Stimulated activated CD8-positive, alpha-beta memory T cell treated with anti-CD3 and anti-CD28 coated beads, Interleukin-4, amount 100 ng/mL, for 48 hours (primary cell): ENCODE measurements at places on chromosomes 7 and 10.
A peak's percentile ranks its signal among the peaks of the same experiment; 100 is the strongest.

DNA sequence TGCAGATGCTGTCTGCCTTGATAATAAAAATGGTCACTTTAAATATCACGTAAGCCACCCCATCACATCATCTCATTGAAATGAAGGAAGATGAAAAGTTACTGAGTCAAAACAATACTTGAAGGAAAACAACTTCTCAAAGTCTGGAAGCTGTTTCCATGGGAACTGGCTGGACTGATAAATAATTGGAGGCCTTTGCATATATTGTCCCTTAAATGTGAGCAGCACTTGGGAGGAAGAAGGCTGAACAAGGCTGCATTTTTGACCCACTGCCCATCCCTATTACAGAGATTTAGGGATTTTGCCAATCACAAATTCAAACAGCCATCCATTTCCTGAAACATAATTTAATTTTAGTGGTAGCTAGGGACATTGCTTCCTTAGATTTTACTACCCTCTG lies 18.2 kb upstream of the MAGI2 start:
- no peak for DNase-seq

DNA sequence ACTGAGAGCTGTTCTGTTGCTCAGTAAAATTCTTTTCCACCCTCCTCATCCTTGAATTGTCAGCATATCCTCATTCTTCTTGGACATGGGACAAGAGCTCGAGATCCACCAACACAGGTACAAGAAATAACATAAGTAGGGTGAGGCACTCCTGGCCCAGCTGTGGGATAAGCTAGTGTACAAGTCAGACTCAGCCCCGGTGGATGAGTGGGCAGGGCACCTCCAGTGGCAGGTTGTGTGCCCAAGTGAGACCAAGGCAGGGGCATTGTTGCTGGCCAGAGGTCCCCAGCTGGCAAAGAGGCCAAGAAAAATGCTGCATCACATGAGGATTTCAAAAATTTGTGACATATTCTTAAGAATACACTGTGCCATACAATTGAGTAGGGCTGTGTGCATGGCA lies 402.0 kb upstream of the ZWINT start:
- no peak for DNase-seq

DNA sequence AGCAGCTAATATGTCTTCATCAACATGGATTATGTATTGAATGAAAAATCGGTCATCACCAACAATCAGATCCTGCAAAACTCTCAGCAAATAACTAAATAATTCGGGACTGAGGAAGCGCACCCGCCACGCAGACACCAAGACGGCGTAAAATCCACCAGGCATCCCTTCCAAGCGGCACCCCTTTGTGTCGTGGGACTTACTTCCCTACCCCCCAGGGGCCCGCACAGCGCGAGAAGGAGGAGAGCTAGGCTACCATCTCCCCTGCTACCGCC lies 721 bp downstream of the ARL3 start:
- DNase-seq, result no peak

DNA sequence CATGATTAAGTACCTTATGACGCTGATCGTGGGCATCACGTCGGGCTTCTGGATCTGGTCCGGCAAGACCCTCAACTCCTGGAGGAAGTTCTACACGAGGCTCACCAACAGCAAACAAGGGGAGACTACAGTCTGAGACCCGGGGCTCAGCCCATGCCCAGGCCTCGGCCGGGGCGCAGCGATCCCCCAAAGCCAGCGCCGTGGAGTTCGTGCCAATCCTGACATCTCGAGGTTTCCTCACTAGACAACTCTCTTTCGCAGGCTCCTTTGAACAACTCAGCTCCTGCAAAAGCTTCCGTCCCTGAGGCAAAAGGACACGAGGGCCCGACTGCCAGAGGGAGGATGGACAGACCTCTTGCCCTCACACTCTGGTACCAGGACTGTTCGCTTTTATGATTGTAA lies 2.5 kb downstream of the FZD1 start:
- no peak for DNase-seq

DNA sequence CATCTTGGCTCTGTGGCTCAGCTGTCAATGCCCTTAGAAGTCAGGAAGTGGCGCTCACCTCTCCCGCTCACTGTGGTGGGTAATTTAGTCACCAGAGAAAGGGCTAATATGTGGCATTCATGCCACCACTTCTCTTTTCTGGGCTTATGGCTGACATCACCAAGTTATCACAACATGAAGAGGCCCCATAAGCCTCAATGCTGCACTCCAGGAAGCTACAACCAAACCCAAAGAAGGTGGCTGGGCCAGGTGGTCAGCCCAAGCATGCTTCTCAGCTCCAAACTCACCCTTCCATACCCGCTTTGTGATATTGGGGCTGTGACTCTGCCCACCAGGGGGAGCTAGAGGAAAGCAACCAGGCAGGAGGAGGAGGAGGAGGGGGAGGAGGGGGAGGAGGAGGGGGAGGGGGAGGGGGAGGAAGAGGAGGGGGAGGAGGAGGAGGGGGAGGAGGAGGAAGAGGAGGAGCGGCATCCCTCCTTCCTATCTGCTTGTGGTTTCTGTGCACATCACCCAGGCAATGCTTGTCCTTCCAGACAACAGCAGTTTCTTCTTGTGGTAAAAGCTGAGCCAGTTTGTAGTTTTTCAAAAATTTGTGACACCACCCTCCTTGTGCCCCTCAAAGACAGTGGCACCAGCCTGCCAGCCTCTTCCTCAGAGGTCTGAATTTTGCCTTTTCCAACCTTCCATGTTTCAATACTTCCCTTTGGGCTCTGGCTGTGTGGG lies 42.1 kb downstream of the CYP26A1 start:
- peak; percentile 82 for DNase-seq

DNA sequence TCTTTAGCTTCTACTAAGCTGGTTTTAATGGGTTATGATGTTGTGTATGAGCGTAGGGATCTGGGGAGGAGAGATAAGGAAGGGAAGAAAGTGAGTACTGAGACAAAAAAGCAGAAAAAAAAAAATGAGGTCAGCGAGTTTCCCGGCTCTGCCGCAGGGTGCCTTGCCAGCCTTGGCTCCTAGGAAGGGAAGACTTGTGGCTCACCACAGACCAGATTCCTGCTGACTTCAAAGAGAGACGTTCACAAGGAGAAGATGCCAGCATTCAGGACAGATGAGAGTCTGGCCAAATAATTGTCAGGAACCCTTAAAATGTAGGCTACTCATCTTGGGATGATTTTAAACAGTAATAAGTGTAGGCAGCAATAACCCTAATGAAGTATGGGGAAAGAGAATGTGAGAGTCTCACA lies 11.4 kb upstream of the FAS start:
- no peak for DNase-seq

- DNase-seq, result no peak
Measured at GRCh38 chr7:128811631-128812430, 18.4 kb upstream of the FLNC start.

- DNase-seq, result peak; percentile 62
Measured at GRCh38 chr10:114239117-114239993, at the start of gene VWA2. Gene VWA2, plus strand, starts transcription at chr10:114239254. Its CDS starts 9,460 bp downstream, at chr10:114248714.

GRCh38 chr10:72756674-72757385 lies 64.9 kb downstream of the MCU start:
- no peak for DNase-seq

GRCh38 chr7:33504266-33504665 lies 374.9 kb downstream of the BBS9 start:
- DNase-seq, result no peak

DNA sequence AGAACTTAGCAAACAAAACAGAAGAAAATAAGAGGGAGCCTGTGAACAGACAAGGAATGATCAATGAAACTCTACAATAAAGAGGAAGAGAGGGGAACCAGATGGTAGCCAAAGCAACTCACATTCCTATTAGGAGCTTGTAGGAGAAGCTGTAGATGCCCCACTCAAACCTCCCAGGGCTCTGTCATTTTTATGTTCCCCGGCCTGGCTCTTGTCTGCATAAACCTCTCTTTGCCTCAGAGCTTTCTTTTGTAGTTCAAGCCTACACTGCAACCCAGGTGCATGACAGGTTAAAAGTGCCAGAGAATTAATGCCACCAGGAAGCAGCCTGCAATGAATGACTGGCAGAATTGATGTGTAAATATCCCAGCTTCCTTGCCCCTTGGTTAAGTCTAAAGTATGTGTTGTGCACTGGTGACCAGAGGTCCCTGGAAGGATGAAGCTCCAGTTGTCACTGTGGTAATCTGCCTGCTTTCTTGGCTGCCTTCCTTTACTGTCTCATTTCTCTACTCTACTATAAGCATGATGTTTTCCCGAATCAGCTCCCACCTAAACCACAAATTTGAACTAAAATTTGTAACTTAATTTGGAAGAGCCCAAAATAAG lies 40.4 kb downstream of the HDAC9 start:
- no peak for DNase-seq

DNA sequence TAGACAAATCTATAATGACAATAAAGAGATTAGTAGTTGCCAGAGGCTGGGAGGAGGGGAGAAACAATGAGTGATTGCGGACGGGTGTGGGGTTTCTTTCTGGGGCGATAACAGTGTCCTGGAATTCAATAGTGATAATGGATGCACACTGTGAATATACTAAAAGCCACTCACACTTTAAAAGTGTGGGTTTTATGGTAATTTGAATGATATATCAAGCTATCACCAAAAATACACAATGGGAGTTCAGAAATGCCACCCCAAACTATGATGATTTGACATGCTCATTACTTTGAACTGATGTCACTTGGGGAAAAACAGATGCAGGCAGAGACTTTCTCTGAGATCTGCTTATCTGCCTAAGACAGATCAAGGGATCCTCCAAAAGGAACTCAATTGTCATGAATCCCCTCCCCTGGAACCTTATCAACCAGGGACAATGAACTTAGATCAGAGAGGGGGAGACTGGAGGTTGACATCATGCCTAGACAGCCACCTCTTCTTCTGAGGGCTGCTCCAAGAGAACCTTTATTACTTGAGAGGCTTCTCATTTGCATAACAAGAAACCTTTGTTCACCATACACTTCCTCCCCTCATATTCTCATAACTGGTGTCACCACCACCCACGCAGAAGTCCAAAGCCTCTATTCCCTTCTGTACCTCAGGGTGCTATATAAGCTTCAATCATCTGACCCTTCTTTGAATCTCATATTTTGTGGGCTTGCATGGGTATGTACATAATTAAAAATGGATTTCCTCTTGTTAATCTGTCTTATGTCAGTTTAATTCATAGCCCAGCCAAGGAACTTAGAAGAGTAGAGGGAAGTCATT lies 14.8 kb upstream of the ZC3HAV1 start:
- peak; percentile 51 for DNase-seq
